Stimulated activated CD4-positive, alpha-beta T cell treated with anti-CD3 and anti-CD28 coated beads, Interleukin-4, amount 100 ng/mL, for 1 hour (primary cell): ENCODE measurements at places on chromosomes 12 and 14.

DNA sequence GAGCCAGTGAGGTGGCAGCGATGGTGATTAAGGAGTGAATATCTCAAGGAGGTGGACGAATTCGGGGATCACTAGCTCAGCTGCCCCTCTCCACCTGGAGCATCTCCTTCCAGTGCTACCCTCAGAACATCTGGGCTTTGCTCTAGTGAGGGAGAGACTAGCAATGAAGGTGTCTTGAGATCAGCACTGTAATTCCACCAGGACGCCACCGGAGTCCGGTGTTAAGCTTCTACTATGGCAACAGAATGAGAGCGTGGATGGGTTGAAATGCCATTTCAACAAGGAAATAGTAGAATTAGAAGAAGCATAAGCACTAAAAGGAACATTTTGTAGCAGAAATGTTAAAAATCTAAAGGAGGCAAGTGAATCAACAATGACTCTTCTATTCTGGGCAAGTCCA is 61.1 kb downstream of the NTF3 start:
- no peak for DNase-seq

DNA sequence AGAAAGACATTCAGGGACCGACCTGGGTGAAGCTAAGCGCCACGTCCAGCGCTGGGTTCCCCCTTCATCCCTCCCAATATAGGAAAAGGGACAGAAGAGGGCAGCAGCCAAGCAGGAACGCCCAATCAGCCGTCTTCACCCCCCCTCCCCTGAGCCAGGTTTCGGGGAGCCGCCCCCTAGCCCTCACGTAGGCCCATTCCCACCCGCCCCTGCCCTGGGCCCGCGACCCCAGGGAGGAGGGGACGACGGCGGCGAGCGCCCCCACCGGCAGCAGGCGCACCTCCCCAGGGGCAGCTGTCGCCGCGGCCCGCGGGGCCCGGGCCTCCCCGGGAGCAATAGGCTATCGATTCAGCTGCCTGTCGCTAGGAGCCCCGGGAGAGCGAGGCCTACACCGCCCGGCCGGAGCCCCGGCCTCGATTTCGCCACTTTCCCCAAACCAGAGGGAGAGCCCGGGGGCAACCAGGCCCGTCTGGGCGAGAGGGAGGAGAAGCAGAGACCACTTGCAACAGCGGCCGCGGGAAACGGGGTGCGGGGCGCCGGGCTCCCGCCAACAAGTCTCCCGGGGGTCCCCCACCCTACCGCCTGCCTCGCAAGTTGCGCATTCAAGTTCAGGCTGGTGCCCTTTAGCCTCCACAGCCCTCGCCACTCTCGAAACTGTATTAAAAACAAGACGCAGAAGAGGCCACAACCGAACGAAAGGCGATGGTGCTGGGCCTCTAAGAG is 1.3 kb downstream of the DCAF5 start:
- DNase-seq = peak; percentile 80

DNA sequence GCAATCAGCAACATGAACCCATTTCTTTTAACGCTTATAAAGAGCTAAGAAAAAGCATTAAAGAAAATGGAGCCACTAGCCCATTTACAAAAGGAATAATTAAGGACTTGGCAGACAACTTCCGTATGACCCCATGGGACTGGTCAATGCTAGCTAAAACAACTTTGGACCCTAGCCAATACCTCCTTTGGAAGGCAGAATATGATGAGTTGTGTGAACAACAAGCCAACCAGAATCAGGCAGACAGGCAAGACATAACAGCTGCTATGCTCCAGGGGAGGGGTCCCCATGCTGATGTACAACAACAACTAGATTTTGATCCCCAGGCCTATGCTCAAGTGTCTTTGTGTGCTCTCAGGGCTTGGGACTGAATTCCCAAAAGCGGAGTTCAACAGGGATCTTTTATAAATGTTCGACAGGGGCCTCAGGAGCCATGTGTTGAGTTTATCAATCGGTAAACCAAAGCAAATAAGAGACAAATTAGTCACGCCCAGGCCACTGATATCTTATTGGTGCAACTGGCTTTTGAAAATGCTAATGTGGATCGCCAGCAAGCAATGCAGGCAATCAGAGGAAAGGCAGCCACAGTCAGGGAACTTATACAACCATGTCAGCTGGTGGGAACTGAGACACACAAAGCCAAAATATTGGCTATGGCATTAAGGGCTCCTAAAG is 254.4 kb upstream of the DIO2 start:
- no peak for DNase-seq

GRCh38 chr14:79997509-79998208 is 213.6 kb downstream of the DIO2 start:
- no peak for DNase-seq

- DNase-seq = peak; percentile 21
These were observed at the start of gene DENND5B for GRCh38 chr12:31590642-31591379. DENND5B (minus strand) TSS chr12:31591136; CDS start chr12:31590832, 304 bp downstream.

DNA sequence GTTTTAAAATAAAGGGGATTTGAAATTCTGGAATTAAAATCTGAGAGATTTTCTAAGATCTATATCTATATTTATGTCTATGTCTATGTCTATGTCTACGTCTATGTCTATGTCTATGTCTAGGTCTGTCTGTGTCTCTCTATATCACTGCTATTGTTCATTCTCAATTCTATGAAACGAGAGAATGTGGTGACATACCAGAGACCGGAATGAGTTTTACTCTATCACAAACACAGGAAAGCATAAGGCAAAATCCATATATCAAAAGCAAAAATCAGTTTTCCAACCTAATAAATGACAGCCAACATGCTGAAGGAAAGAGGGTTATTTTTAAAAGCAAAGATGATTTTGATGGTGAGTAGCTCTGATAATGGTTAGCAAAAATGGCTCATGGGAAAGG is 173.1 kb downstream of the ETNK1 start:
- DNase-seq = no peak

- no peak for DNase-seq
These were observed 33.4 kb upstream of the TXNRD1 start for GRCh38 chr12:104182144-104182543.

- no peak for DNase-seq
These were observed 60.5 kb downstream of the PTPRQ start for GRCh38 chr12:80504389-80505163.

DNA sequence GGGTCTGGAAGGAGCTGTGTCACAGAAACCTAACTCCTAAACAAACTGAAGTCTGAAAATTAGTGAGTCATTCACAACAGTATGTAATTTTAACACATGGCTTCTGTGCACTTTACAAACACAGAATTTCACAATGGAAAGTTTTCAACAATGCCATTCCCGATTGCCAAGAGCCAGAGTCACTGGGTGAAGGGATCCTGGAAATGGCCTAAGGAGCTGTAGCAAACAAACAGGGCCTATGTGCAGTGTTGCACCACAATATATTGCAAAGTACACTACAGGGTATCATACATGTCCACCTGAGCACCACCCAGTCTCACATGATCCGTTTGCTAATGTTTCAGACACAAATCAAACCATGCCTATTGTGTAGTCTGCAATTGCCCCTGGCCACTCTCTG is 184.7 kb upstream of the OTX2 start:
- DNase-seq = no peak

- DNase-seq = no peak
These were observed 41.6 kb downstream of the TBK1 start for GRCh38 chr12:64493513-64493912.
